ENCODE measurements at places on chromosomes 7 and 10. TPM values are rescaled to one million over a fixed set of nuclear protein-coding genes. Genes with fewer than 3 reads are reported as not detected.
A peak's percentile ranks its signal among the peaks of the same experiment; 100 is the strongest.

- no peak for DNase-seq
Measured at GRCh38 chr10:35203745-35204144, 77.1 kb downstream of the CREM start.

- no peak for DNase-seq
Measured at GRCh38 chr7:135147341-135147898, 452 bp upstream of the TMEM140 start.

- DNase-seq = no peak
Measured at GRCh38 chr10:2592360-2593160, 474.8 kb upstream of the PFKP start.

DNA sequence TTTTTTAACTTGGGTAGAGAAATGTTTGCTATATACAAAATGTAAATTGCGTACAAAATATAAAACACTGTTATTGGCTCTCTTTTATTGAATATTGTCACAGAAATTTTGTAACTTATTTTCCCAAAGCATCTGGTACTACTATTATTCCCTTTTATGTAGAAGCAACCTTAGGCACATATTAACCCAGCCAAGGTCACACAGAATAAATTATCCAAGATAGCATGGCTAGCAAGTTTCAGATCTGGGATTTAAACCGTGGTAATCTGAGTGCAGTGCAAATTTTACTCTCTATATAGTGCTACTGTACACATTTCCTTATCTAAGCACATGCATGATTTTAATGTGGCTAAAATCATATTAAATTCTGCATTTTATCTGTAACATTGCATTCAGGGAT is 1190.5 kb upstream of the LRRTM3 start:
- DNase-seq = no peak

HECW1 gene
- total RNA-seq = not detected

DNAJC2 gene
- 13.7 TPM for total RNA-seq

TMEM176B gene
- total RNA-seq = 5.4 TPM

GRCh38 chr7:157436763-157437480 is 100.1 kb downstream of the DNAJB6 start:
- DNase-seq = no peak

LRCH4 gene
- 109 TPM for total RNA-seq

DNA sequence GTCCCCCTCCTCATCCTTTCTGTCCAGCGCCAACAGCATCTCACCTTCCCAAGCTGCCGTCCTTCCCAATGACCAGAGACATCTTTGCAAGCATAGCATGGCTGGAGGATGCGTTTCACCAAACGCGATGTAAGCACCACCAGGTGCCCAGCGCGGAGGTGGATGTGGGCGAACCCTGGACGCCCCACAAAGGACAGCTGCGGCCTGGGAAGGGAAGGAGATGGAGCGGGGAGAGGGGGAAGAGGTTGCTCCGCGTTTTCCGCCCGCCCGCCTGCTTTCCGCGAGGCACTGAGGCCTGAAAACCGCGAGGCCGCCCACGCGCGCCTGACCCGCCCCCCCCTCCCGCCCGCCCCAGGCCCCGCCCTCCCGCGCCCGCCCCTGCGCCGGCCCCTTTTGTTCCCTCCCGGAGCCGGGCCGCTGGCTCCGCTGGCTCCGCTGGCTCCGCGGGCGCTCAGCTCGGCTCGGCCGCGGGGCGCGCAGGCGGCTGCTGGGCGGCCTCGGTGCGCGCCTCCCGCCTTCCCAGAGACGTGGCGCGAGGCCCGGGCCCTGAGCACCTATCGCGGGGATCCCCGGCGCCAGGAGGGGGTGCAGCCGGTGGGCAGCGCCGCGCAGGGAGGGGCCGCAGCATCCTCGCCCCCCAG is at the start of gene CLIP2:
Gene CLIP2, plus strand, starts transcription at position 390 of the 641 bp plus-strand sequence. CDS start 28,140 bp downstream, outside the sequence.
- DNase-seq = peak; percentile 80

DNA sequence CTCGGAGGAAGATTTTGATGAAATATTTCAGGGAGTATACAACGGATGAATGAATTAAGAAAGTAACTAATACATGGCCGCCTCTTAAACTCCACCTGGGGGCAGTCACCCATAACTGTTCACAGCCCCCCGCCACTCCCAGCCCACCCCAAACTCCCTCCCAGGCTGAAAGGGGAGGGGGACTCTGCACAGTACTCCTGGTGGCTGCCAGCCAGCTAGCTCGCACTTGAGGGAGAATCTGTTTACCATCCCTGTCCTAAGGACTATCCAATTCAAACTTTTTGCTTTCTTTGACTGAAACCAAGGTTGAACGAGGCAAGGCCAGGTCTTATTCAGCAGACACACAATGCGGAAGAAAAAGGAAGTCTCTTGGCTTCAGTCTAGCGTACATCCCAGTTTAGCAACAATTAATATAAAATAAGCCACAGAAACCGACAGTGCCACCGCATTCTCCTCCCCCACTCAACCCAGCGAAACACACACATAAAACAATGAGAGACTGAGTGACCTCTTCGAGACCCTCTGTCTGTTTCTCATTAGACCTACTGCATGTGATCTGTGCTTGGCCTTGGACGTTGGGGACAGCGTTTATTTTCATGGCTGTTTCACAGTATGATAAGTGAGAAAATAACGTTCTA is 219.5 kb downstream of the GLI3 start:
- DNase-seq = no peak

- DNase-seq = no peak
Measured at GRCh38 chr7:149822353-149822943, 15.7 kb upstream of the ZNF862 start.

GRCh38 chr7:41910940-41911600 is 208.2 kb upstream of the INHBA start:
- DNase-seq = no peak

DNA sequence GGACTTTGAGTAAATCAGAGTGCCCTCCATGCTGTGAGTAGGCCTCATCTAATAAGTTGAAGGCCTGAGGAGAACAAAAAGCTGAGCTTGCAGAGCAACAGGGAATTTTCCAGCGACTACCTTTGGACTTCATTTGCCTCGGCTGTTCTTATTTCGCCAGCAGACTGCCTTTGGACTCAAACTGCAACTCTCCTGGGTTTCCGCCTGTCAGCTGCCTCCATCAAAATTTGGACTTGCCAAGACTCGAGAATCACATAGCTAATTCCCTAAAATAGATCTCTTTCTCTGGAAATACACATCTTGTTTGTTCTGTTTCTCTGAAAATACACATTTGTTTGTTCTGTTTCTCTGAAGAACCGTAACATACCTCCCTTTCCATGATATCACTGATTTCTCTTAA is 93.8 kb downstream of the ITGB8 start:
- no peak for DNase-seq

CDNF gene
- total RNA-seq = 0.54 TPM

- peak; percentile 45 for DNase-seq
Measured at GRCh38 chr10:11017570-11018431, at the start of gene CELF2. CELF2 (plus strand) TSS chr10:11017872; CDS start chr10:11018090, 218 bp downstream.

DNA sequence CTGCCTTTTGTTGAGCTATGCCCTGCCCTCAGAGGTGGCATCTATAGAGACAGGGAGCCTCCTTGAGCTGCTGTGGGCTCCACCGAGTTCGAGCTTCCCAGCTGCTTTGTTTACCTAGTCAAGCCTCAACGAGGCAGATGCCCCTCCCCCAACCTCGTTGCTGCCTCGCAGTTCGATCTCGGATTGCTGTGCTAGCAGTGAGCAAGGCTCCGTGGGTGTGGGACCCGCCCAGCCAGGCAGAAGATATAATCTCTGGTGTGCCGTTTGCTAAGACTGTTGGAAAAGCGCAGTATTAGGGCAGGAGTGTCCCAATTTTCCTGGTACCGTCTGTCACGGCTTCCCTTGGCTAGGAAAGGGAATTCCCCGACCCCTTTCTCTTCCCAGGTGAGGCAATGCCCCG is 88.4 kb upstream of the CDK6 start:
- no peak for DNase-seq

- DNase-seq = no peak
Measured at GRCh38 chr10:18949391-18949790, 99.2 kb upstream of the MALRD1 start.

DNA sequence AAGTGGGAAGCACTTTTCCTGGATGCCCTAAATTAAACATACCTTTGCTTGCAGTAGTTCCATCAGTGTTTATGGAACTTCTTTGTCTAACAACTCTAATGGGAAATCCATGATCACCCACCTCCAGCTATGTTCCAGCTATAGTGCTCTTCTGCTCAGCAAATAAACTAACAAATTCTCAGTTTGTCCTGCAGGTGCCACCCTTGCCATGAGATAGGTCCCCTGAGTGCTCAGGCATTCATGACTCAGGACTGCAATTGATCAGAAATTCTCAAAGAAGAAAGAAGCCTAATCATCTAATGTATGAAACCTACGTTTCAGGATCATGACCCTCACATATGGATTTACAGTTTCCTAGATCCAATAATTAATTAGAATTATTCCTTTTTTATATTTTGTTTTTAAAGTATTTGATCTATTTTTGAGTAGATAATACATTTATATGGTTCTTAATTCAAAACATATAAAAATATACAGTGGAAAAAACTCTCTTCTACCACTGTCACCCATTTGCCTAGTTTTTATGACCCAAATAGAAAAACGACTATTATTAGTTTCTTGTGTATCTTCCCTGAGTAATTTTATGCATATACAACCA is 48.7 kb upstream of the DYNC1I1 start:
- DNase-seq = peak; percentile 78

DNA sequence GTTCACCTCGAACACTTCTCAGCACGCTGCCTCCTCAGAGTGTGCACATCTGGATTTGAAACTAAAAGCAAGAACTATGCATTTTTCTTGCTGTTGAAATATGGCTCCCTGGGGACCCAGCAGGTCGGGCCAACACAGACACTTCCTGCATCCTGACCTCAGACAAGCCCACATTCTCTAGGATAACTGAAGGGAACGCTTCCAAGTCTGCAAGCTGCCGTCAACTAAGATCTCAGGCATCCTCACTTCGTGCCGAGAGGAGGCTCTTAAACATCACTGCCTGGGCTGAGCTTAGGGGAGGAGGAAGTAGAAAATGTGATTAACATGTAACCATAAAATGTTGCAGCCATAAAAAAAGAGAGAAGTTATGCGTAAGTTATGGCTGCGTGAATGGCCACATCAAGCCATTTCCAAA is 65.5 kb downstream of the PYROXD2 start:
- no peak for DNase-seq

- no peak for DNase-seq
Measured at GRCh38 chr7:28748346-28748745, 209.8 kb downstream of the TRIL start.

DNA sequence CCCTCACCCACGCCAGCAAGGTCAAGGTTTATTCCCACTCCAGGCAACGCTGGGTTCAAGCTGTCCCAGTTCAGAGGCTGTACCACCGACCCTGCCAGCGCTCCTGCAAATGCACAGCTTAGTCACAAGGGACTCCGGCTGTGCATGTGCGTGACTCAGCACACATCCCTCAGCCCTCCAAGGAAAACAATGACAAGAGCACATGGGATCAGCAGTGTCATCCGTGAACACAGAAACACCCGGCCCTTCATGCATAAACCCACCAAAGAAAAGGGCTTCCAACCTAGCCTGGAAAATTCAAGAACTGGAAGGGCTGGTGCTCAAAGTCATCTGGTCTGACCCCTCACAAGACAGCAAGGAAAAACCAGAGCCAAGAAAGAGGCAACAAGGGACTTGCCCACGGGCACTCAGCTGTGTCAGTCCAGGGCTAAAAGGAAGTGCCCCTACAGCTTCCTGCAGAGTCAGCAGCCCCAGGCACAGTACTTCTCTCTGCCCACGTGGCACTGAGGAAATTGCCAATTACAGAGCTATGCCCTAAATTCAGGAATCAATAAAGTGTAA is 106.1 kb downstream of the KCNMA1 start:
- no peak for DNase-seq

DNA sequence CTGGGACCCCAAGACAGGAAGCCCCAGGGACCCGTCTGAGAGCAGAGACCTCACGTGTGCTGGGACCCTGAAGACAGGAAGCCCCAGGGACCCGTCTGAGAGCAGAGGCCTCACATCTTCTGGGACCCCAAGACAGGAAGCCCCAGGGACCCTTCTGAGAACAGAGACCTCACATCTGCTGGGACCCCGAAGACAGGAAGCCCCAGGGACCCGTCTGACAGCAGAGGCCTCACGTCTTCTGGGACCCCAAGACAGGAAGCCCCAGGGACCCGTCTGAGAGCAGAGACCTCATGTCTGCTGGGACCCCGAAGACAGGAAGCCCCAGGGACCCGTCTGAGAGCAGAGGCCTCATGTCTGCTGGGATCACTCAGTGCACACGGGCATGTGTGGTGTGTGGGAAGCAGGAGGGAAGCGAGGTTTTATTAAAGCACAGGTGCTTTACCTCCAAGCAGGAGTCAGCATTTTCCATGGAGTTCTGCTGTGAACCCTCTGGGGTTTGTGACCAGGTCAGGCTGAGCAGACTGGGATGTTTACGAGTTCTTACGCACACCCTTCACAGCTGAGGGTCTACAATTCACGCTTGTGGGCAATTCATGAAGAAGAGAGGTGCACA is 590.6 kb downstream of the DNAJB6 start:
- DNase-seq = no peak

GPR85 gene
- 0.27 TPM for total RNA-seq

GRCh38 chr10:96532523-96532922 is 18.8 kb upstream of the TLL2 start:
- no peak for DNase-seq

- no peak for DNase-seq
Measured at GRCh38 chr10:43219848-43220247, 47.0 kb downstream of the RASGEF1A start.

GRCh38 chr10:52394246-52394645 is 80.2 kb downstream of the DKK1 start:
- no peak for DNase-seq

C7orf33 gene
- total RNA-seq = not detected

GRCh38 chr10:23408330-23408976 is 30.4 kb upstream of the OTUD1 start:
- DNase-seq = no peak

GPER1 gene
- 0.27 TPM for total RNA-seq

DNA sequence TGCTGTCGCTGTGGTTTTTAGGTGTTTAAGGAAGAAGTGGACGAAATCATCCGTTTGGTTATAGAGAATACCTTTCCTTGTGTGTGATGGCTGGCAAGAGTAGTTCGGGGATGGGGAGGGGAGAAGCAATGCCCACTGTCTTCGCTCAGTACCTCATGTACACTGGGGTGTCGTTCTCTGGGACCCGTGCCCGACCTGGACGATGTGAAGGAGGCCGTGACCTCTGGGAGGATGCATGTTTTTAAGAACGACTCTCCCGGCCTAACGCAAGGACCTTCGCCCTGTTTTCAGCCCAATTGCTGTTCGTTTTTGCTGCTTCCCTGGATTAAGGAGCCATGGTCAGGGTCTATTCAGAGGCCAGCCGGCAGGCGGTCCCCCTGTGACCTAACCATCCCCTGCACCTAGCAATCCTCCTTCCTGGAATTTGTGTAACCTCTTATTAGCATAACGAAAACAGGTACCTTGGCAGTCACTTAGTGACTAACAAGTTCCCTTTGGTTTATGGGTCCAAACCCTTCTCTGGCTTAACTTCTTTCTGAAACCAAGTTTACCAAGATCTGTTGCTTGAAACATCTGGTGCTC is 1.3 kb downstream of the NFE2L3 start:
- no peak for DNase-seq

- DNase-seq = no peak
Measured at GRCh38 chr10:56547163-56547562, 186.1 kb upstream of the ZWINT start.

LRGUK gene
- 0.54 TPM for total RNA-seq

Data from hematopoietic multipotent progenitor cell (in vitro differentiated cells).